ENCODE measurements at places on chromosomes 13 and 19.

- no peak for DNase-seq
These were observed 66.9 kb upstream of the CLDN10 start for GRCh38 chr13:95485518-95486144.

GRCh38 chr13:22789027-22789593 lies 391.7 kb upstream of the SGCG start:
- no peak for DNase-seq

DNA sequence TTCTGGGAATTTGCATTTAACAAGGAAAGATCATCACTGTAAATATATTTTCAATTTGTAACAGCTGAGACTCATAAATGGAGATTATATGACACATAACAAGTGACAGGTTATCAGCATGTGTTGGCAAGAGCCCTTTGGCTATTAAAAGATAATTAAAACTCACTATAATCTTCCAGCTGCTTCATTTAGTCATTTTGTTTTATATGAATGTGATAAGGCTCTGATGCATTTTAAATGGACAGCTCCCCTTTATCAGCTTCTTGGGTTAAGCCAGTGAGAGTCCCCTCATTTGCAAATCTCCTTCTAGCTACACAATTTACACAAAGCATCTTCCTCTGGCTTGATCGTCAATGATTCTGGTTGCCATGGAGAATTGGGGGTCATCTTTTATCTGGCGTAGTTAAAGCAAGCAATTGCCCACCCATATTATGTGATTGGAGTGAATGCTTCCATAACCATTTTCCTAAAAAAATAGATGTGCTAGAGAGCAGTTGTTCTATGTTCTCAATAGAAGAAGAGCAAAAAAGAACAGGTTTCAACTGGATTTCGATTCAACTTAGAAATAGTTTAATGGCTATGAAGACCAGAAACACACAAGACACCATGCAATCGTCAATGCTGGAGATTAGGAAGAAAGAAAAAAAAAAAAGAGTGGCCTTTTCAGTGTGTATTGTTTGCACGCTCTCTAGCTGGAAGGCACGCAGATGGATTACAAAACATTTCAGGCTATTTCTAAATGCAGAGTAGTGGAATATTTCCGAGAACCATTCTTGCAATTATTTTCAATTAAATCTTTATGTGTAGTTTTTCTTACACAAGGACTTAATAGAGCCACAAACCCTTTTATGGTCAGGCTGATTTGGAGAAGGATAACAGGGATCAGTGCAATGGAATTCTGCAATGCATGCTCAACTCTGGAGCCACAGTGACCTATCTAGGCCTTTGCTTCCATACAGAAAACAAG lies 27.4 kb downstream of the STARD13 start:
- DNase-seq, result no peak

DNA sequence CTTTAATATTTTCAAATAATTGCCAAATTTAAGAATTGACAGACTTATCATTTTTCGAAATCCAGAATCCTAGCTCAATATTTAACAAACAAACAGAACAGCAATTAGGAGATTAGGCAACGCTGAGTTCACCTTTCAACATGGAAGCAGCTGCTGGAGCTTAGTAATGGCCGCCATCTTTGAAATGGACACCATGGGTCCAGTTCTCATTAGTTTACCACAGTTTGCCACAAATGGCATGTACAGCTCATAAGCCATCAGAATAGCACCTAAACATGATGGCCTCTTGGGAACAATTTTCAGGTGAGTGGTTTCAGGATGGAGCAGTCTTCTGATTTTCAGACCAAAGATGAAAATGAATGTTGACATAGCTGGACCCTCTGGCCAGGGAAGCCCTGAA lies 313.6 kb upstream of the OBI1 start:
- no peak for DNase-seq

DNA sequence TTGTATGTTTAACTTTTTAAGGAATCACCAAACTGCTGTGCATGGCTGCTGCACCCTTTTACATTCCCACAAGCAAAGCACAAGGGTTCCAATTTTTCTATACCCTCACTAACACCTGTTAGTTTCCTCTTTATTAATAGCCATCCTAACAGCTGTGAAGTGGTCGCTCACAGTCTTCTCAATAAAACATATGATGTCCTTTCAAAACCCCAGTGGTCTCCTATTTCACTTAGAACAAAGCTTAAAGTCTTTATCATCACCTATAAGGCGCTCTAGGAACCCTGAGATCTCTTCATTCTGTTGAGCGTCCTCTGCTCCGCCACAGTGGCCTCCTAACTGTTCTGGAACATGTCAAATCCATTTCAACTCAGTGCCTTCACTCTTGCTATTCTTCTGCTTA lies 400.5 kb downstream of the KLF12 start:
- DNase-seq, result no peak

DNA sequence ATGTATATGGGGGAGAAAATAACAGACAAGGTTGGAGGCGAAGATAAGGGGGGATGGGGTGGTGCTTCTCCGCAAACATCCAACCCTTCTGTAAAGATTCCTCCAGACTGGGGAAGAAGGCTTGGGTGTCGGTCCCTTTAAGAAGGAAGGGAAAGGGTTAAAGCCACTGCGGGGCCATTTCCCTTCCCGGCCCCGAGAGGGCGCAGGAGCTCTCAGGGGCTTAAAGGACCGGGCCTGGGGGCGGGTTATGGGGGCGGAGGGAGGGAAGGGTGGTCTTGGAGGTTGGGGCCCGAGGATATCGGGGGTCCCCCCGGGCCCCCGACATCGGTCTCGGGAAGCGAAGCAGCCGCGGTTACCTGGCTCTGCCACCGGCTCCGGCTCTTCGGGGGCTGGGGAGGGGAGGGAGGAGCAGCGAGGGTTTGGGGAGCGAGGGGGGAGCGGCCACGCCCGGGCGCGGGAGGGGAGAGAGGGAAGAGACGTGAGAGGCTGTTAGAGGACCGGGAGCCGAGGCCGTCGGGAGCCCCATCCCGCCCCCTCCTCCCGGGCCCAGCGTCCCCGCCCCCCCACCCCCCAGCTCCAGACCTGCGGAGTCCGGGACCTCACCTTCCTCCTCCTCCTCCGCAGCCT lies 2.8 kb downstream of the TNNT1 start:
- no peak for DNase-seq

DNA sequence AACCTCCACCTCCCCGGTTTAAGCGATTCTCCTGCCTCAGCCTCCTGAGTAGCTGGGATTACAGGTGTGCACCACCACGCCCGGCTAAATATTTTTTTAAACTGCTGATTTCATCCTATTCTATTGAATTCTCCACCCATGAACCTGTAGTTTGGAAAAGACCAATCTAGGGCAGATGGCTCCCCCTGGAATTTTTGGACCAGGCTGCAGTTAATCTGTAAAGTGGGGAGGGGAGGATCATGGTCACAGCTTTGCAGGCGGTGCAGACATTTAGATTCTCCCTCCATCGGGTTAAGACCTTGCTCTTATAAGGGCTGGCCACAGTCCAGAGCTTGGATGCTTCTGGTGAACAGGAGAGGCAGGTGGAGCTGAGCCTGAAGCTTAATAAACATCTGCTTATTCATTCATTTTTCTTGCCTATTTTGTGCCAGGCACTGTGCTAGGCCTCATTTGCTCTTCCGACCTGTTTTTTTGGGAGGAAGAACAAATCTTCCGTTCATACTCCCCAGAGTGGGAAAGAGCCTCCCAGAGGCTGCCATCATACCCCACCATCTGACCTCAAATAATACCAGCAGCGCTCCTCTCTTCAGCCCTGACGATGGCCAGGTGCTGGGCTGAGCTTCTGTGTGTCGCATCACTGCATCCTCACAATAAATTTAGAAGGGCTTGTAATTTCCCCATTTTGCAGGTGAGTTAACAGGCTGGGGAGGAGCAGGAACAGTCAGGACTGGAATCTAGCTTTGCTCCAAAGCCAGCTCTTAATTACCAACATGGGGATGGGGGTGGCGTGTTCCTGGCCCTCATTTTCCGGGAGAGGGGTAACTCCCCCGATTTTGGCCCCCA lies 902 bp upstream of the CCDC106 start:
- no peak for DNase-seq

DNA sequence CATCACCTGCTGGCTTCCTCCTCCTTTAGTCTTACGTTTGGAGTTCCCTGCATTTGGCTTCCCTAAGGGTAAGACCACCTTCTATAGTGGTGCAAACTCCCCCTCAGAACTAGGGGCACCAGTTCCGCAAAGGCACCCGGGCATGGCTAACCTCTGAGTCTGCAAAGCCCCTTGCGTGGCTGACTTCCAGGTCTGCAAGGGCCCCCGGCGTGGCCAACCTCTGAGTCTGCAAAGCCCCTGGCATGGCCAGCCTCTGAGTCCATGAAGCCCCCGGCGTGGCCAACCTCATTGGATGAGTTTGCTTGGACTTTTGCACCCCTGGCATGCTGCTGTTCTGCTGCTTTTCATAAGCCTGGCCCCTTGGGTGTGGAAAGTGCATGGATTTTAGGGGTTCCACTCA lies 5.1 kb downstream of the MCF2L start:
- DNase-seq, result no peak

GRCh38 chr13:106096661-106097092 lies 438.8 kb downstream of the EFNB2 start:
- no peak for DNase-seq

DNA sequence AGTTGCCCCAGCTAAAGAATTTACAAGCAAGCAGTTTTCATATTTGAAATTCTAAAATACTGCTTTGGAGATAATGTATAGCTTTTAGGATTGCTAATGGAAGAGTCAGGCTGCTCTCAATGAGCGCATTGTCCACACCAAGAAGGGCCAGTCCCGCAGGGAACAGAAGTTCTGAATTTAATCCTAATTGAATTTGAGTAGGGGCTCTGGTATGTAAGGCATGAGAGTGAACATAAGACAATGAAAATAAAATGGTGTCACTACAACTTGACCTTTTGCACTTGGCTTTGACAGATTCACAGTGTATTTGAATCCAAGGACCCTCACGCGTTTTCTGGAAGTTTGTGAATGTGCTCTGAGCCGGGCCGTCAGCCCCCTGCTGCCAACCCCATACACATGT lies 32.6 kb downstream of the RAB20 start:
- DNase-seq, result no peak

Data from renal cortex interstitium (tissue), 15 donors.